ENCODE measurements at places on chromosomes 6 and 20.

DNA sequence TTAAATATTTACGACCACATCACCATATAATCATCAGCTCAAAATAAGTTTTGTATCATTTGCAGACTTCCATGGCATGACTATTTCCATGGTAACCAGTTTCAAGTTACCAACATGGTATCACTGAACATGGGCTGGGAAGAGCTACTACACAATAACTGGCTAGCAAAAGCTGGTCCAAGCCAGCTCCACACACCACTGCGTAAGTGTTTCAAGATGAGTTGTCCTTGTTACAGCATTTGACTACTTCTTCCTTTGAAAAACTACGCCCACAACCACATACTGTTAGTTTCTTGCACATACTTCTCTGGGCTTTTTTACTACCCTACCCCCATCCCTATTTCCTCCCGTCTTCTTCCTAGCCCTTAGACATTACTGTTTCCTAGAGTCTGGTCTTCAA is 8.5 kb downstream of the CD164 start:
- DNase-seq, result no peak

DNA sequence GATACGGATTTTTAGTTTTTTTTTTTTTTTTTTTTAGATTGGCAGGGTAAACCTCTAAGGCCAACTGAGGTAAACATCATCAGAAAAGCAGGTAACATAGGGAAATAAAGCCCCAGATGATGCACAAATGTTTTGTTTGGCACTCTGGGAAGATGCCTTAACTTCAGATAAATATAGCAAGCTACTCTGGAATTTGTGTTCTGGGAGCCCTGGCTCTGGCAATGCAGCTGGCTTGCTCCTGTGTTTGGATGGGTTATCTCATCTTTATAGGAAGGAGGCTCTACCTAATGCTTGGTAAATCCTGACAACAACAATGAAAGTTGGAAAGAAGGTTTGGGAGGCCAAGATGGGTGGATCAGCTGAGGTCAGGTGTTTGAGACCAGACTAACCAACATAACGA is 77.4 kb downstream of the GFOD1 start:
- no peak for DNase-seq

DNA sequence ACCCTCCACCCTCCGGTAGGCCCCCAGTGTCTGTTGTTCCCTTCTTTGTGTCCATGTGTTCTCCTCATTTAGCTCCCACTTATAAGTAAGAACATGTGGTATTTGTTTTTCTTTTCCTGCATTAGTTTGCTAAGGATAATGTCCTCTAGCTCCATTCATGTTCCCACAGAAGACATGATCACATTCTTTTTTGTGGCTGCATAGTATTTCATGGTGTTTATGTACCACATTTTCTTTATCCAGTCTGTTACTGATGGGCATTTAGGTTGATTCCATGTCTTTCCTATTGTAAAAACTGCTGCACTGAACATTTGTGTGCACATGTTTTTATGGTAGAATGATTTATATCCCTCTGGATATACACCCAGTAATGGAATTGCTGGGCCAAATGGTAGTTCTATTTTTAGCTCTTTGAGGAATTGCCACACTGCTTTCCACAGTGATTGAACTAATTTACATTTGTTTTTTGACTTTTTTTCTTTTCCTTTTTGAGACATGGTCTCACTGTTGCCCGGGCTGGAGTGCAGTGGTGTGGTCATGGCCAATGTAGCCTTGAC is 4.5 kb downstream of the KPNA5 start:
- no peak for DNase-seq

GRCh38 chr6:169368200-169368599 is 114.6 kb upstream of the THBS2 start:
- no peak for DNase-seq

- no peak for DNase-seq
These were observed 1.3 kb upstream of the LRRC1 start for GRCh38 chr6:53793318-53794136.

GRCh38 chr6:36651659-36652379 is 26.7 kb upstream of the CDKN1A start:
- DNase-seq, result no peak

GRCh38 chr6:121435444-121436069 is at the start of gene GJA1:
Gene GJA1, plus strand, starts transcription at chr6:121435646. Its CDS starts 11,202 bp downstream, at chr6:121446848.
- peak; percentile 31 for DNase-seq
